HuH-7.5 (cell line): ENCODE measurements at places on chromosomes 3 and 15.

- no peak for DNase-seq
Measured at GRCh38 chr3:155270485-155271342, 22.8 kb downstream of the STRIT1 start.

DNA sequence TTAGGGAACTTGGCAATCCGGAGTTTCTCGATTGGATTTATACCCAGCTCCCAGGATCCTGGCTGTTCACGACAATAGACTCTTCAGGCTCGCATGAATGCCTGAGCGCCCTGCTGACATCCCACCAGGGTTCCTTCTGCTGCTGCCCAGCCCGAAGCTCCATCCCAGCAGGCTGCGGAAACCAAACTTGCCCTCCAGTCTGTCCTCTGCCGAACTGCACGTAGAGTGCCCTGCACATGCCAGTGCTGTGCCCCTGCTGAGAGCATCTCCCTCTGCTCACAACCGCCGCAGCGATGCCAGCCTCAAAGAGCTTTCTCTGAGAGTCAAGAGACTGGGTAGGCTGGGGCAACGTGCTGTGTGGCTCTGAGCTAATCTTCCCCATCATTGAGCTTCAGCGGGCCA lies 6.9 kb downstream of the ADAMTS7 start:
- DNase-seq, result no peak

DNA sequence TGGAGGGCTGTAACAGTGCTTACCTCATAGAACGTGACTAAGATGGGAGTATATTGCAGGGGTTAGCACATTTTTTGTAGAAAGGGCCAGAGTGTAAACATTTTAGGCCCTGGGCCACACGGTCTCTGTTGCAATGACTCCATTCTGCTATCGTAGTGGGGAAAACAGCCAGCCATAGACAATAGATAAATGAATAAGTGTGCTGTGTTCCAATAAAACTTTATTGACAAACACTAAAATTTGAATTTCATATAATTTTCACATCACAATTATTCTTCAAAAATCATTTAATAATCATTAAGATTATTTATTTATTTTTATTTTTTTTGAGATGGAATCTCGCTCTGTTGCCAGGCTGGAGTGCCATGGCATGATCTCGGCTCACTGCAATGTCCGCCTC lies 478.6 kb downstream of the SHQ1 start:
- no peak for DNase-seq

GRCh38 chr3:29933802-29934490 lies 653.1 kb downstream of the RBMS3 start:
- DNase-seq, result no peak

GRCh38 chr15:90643301-90643632 lies 73.9 kb upstream of the BLM start:
- no peak for DNase-seq

- no peak for DNase-seq
Measured at GRCh38 chr3:11010426-11011165, 18.0 kb downstream of the SLC6A1 start.
